ENCODE measurements at places on chromosomes 5 and 9.

GRCh38 chr5:91281401-91281800, 101.7 kb downstream of the ARRDC3 start:
- DNase-seq: no peak

GRCh38 chr5:36660397-36661049, 54.1 kb downstream of the SLC1A3 start:
- DNase-seq: no peak

GRCh38 chr5:98111686-98112085, 661.8 kb upstream of the RGMB start:
- no peak for DNase-seq

- DNase-seq: no peak
Observed at GRCh38 chr5:97714424-97714823, 531.4 kb upstream of the RIOK2 start.

GRCh38 chr9:129385211-129385934, 207.3 kb upstream of the IER5L start:
- DNase-seq: no peak
